ENCODE measurements at places on chromosomes 13 and 19.

GRCh38 chr19:1070576-1070930, 3.6 kb downstream of the ARHGAP45 start:
- DNase-seq: no peak

DNA sequence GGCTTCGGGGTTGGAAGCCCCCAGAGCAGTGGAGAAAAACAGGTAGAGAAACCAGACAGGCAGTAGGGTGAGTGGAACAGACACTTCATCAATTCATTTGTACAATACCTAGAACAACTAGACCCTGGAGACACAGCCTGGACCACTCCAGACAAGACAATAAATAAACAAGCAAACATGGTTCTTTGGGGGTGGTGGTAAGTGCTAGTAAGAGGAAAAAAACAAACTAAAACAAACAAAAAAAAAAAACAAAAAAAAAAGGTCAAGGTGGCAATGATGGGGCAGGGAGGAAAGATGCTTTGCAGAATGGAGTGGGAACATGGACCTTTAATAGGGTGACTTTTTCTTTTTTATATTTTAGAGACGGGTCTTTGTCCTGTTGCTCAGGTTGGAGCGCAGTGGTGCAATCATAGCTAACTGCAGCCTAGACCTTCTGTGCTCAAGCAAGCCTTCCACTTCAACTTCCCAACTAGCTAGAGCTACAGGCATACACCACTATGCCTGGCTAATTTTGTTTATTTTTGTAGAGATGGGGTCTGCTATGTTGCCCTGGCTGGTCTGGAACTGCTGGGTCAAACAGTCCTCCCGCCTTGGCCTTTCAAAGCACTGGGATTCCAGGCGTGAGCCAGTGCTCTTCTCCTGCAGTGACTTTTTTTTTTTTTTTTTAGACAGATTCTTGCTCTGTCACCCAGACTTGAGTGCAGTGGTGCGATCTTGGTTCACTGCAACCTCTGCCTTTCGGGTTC, 3.1 kb downstream of the JUNB start:
- DNase-seq: no peak

DNA sequence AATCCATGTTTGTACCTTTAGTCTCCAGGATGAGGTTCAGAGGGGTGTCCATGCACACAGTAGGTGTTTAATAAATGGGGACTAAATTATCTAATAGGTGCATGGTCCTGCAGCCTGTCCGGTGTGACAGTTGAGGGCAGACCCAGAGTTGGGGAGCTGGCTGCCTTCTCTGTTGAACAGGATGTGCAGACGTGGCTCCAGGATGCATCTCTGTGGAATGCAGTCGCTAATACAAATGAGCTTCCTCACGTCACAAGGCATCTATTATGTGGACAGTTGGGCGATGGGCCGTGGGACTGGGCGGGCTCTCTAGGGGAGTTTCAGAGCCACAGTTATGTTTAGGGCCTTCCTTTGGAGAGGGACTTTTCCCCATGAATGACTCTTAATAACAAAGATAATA, 71.0 kb downstream of the SIPA1L3 start:
- DNase-seq: no peak

GRCh38 chr19:52679598-52679997, 41.4 kb upstream of the ZNF83 start:
- DNase-seq: no peak

GRCh38 chr19:11378319-11379189, 4.1 kb downstream of the SWSAP1 start:
- DNase-seq: peak; percentile 88

DNA sequence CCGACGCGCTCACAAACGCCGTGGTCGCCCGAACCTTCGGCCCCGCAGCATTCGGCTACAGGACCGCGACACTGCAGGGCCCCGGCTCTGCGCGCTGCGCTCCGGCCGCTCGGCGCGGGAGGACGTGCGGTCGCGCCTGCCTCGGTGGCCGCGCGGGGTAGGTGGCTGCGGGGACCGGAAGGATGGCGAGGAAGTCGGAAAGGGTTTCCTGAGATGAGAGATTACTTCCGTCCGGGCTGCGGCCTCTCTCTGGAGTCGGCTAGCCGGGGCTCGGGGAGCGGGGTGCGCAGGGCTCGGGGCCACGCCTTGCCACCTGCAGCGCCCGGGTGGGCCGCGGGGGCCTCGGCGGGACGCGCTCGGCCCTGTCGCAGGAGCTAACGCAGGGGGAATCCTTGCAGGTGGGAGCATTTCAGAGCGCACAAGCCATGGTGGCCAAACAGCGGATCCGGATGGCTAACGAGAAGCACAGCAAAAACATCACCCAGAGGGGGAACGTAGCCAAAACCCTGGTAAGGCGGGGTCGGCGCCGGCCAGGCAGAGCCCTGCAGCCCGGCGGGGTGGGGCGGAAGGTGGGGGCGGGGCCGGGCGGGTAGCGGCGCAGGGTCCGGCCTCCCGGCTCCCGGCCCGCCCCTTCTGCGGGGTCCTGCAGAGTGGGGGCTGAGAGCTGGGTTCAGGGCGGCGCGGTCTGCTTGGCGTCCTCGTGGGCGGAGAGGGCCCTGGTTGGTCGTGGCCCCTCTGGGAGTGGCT, at the start of gene SERP2:
Gene SERP2, plus strand, starts transcription at position 224 of the 747 bp plus-strand sequence. Its CDS starts 202 bp downstream, at position 426.
- no peak for DNase-seq

- no peak for DNase-seq
Observed at GRCh38 chr19:35350591-35350990, 2.9 kb downstream of the FFAR1 start.

GRCh38 chr19:10096615-10096963, 5.9 kb downstream of the ANGPTL6 start:
- DNase-seq: no peak

GRCh38 chr13:103351035-103351828, 285.0 kb upstream of the SLC10A2 start:
- DNase-seq: no peak

GRCh38 chr19:41253660-41254059, 10.5 kb upstream of the HNRNPUL1 start:
- no peak for DNase-seq

- no peak for DNase-seq
Observed at GRCh38 chr13:34128661-34129060, 310.7 kb downstream of the RFC3 start.

DNA sequence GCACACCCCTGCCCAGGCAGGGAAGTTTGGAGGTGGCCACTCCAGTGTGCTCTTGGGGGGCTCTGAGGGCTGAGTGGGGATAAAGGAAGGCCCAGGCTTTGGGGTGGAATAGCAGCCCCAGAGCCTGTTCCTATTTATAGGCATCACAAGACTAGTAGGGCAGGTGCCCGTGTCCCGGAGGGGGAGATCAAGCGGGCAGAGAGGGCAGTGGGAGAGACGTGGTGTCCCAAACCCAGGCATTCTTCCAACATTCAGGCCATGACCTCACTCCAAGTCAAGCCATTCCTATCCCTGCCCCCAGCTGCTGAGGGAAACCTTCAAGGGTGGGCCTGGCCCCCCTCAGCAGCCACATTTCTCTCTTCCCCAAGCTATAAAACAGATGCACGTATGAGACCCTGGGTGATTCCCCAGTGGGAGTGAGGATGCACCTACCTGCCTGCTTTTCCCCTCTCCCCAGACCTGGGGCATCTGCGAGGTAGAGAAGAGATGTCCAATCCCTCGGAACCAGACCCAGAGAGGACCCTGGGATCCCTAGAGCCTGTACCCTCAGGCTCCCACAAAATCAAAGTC, 3.9 kb downstream of the WIZ start:
- DNase-seq: no peak

DNA sequence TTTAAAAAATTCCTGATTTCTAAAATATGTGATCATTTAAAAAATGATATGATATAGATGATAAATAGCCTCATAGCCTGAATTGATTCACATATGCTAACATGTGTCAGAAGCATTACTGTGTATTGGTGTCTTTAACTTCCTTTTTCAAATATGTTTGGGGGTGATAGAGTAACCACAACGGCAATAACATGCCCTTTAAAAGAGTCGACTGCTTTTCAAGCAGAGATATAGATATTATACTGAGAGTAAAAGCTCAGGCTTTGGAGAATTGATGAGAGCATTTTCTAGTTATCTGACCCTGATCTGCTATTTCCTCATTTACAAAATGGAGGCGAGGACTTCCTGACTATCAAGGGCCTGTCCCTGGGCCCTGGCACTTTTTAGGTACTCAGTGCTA, 260.5 kb downstream of the DCT start:
- no peak for DNase-seq

- no peak for DNase-seq
Observed at GRCh38 chr13:28890712-28891111, 70.6 kb downstream of the MTUS2 start.

GRCh38 chr19:6023085-6023682, 45.2 kb upstream of the RANBP3 start:
- DNase-seq: peak; percentile 61

- DNase-seq: no peak
Observed at GRCh38 chr19:48630296-48631063, 6.7 kb downstream of the DBP start.

GRCh38 chr19:18194554-18195238, 1.7 kb downstream of the MPV17L2 start:
- DNase-seq: no peak

DNA sequence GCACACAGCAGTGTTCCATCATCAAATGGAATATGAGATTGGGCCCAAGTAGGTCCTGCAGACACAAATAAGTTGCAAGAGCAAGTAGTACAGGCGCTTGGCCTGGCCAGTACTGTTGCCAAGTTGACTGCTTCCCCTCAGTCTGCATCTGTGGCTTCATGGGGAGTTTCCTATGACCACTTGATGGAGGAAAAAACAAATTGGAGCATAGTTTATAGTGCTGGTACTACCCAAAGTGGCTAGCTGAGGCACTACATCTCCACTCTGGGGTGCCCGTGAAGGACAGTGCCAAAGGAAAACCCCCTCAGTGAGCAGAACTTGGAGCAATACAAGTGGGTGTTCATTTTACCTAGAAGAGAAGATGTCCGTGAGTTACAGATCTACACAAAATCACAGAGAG, 10.6 kb upstream of the ALOX5AP start:
- no peak for DNase-seq

- no peak for DNase-seq
Observed at GRCh38 chr19:5365905-5366304, 25.3 kb upstream of the PTPRS start.

DNA sequence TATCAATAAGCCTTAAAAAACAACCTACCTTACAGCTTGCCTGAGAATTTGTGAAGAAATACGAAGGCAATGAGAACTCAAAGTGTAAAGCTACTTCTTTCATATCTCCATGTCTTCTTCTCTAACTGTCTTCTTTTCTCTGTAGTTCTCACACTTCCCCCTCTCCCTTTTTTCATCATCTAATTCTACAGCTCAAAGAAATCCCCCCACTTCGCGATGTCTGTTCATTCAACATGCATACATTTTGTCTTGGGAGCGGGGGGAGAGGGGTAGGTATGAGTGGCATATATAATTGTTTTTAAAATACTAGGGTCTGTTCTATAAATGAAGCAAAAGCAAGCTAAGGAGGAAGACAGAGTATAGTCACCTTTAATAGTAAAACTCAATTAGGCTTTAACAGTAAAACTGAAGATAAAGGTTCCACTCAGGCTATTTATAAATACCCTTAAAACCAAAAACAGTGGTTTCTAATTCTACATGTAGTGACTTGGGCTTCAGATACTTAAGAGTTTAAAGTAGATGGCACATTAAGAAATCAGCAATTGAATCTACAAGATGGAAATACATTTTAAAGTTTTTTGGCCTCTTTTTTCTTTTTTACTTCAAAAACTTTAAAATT, 106.9 kb downstream of the KLF12 start:
- DNase-seq: no peak

DNA sequence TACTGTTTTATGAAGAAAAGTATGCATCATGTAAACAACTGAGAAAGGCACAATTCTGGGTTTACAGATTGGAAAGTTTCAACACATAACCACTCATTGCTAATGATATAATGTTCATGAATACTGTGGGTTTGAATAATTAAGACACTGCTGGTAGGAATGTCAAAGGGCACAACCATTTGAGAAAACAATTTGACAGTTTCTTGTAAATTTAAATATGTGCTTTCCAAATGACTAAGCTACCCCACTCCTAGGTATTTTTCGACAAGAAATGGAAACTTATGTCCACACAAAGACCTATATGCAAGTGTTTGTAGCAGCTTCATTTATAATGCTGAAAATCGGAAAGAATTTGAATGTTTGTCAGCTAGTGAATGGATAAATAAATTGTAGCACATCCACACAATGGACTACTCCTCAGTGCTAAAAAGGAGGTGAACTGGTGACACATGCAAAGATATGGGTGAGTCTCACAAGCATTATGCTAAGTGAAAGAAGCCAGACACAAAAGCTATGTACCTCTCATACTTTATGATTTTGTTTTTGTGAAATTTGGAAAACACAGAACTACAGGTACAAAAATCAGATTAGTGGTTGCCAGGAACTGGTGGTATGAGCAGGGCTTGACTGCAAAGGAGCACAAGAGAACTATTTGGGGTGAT, 44.8 kb upstream of the FLT1 start:
- DNase-seq: no peak

DNA sequence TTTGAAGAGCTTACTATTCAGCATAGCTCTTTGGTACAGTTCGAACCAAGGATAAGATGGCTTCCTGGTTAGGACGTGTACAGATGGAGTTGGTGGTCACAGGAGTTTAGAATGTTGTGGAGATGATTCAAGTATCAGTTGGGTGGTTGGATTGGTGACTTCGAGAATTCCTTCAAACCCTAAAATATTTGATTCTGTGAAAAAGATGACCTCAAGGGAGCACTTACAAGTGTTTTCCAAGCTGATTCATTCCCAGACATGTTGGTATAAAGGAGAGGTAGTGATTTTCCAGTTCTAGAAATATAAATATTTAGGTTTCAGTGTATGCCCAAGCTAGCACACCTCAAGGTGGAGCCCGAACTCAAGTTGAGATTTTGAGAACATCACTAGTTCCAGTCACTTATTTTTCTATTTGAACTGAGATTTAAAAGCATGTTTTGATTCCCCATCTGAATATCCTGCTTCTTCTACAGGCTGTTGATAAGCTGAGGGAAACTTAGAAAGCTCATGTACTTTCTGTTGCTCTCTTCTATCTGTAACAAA, 306.1 kb downstream of the DCT start:
- DNase-seq: peak; percentile 9

DNA sequence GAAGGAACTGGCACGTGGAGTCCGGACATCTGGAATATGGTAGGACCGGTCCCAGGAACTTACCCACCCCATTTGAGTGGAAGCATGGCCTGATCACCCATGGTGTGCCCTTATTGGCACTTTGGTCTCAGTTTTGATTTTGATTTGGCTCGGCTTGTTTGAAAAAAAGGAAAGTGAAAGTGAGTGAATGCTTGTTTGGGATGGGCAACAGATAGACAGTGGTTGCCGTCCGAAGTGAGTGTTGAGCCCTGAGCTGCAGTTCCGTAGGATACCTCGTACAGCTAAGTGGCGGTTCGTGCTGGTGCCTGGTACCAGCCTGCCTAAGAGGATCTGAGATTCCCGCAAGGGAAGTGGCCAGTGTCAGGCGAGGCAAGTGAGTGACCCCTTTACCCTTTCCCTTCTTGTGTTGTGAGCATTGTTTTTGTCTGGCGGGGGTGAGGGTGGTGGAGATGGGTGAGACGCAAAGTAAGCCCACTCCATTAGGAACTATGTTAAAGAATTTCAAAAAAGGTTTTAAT, 605.8 kb downstream of the UQCRFS1 start:
- DNase-seq: no peak

Data from HCEC 1CT (cell line).